ENCODE measurements at places on chromosomes 4 and X.
A peak's percentile ranks its signal among the peaks of the same experiment; 100 is the strongest.

DNA sequence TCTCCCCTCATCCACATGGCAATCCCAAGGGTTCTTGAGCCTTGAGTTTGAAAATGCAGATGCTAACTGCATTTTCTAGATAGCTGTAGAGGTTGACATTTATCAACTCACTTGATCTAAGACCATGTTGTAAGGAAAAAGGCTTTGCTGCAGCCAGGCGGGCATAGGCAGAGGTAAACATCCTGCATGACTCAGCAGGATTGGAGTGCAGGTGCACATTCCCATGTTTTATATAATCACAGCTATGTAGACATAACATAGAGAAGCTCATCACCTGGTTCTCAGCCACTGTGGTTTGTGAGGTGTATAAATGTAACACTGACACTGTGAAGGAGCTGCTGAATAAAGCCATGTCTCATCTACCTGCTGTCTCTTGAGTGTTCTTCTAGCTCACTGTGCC lies 62.3 kb upstream of the PDE5A start:
- DNase-seq: no peak

GRCh38 chr4:24116107-24116506 lies 226.3 kb upstream of the PPARGC1A start:
- DNase-seq: no peak

DNA sequence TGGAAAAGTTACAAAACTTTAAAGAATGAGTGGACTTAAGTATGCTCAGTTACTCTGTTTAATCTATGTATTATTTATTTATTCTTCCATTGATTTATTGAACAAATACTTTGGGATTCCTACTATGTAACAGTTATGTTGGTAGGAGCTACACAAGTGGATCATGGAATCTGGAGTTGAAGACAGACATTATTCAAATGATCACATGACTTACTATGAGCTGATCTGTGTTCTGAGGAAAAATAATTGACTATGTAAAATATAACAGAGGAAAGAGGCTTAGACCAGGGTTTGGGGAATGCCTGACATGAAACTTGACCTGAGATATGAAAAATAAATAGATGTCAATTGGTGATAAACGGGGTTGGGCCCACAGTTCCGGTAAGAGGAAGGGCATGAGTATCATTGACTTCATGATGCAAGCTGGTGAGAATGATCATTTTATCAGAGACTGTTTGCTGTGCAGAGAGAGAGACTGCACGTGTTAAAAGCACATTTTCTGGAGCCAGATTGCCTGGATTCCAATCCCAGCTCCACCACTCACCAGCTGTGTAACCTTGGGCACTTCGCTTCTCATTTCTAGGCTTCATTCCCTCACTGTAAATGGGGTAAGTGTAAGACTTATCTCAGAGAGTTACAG lies 179.0 kb downstream of the SPCS3 start:
- peak; percentile 11 for DNase-seq

DNA sequence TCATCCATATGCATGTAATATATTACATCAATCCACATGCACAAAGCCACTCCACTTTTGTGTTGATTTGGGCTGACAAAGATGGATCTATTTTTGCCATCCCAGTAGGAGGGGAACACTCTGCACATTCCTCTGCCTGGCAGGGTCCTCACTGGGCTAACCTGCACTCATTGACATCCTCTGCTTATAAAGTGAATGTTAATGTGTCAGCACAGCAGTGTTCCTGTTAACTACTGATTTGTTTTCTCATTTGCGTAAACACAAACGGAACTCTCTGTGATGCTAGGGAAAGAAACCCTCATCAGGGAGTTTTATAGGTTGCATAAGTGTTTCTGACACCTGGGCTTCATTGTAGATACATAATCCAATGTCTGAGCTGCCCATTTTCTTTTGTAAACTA lies 826.0 kb downstream of the RAB28 start:
- no peak for DNase-seq

- DNase-seq: no peak
Measured at GRCh38 chrX:127129510-127129909, 310.0 kb downstream of the PRR32 start.

GRCh38 chr4:165874791-165875371 lies 1.8 kb downstream of the TLL1 start:
- no peak for DNase-seq

GRCh38 chr4:8112672-8113071 lies 45.9 kb downstream of the ABLIM2 start:
- no peak for DNase-seq

Measured in HCEC 1CT (cell line).